Fibroblast of skin of back (primary cell): ENCODE measurements at places on chromosomes 7 and 10.

GRCh38 chr10:97889461-97890265 lies 40.0 kb downstream of the GOLGA7B start:
- peak; percentile 91 for DNase-seq

DNA sequence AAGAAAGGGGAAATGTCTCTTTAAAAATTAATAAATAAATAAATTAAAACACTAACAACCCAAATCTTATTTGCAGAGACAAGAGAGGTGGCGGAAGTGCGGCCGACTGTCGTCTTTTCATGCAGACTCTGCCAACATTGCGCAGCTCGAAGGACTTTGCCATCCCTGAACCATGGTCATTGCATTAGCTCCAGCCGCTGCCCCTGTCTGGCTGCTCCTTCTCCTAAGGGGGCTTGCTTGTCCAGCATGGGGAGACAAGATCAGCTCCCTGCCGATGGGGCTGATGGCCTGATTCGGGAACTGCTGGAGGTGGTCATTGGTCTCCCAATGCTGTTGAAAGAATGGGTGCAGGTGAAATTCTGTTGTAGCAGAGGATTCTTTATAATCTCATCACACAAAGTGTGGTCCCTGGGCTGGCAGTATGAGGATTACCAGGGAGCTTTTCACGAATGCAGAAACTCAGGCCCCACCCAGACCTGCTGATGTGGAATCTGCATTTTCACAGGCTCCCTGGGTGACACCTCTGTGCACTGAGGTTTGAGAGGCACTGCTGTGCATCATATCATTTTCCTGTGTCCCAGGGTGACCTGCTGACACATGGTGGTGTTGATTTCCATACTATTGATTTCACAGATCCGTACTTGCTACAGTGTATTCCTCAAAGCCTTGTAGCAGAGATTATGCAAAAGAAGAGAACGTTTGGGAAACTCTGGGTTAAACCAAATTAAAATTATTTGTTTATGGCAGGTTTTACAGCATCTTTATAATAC lies 172.4 kb upstream of the ZMIZ1 start:
- no peak for DNase-seq

- DNase-seq = no peak
These were observed 172.9 kb upstream of the SEMA3E start for GRCh38 chr7:83821866-83822265.

DNA sequence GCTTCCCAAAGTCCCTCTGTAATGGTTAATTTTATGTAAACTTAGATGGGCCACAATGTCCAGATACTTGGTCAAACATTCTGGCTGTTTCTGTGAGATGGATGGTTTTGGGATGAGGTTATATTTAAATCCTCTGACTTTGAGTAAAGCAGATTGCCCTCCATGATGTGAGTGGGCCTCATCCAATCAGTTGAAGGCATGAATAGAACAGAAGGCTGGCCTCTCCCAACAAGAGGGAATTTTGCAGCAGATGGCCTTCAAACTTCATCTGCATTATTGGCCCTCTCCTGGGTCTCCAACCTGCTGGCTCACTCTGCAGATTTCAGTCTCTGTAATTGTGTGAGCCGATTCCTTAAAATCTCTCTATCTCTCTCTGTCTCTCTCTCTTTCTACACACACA lies 362.3 kb downstream of the GRID1 start:
- DNase-seq = no peak

GRCh38 chr10:37760817-37761216 lies 96.6 kb downstream of the ZNF248 start:
- DNase-seq = no peak

DNA sequence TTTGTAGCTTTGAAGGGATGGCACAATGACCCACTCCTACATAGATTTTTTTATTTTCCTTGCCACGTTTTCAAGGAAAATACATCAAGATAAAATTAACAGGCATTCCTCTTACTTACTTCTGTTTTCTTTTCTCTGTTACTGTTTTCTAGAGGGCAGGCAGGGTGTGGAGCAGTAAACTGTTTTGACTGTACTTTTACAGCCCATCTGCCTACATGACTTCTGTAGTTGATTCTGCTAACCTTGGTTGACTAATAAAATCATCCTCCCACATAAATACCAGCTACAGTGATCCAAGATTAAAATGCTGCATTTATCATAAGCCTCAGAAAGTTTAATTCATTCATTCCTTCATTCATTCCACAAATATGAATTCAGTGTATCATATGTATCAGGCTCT lies 158.5 kb downstream of the TRIL start:
- no peak for DNase-seq

- no peak for DNase-seq
These were observed 50.3 kb downstream of the HIP1 start for GRCh38 chr7:75688200-75689136.

DNA sequence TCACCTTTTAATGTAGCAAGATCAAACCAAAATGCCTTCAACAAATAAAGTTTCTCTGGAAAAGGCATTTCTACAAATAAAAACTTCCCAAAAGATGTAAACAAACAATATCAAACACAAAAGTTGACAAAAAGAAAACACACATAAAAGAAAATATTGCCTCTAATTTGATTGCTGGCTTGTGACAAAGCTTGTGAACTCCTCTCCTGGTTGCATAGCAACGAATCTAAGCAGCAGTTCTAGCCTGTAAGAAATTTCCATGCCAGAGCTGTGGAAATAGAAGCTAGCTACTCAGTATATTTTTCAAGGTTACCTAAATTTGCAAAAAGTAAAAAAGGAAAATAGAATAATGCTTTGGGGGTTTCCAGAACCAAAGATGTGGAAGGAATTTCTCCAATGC lies 173.9 kb upstream of the CDK1 start:
- DNase-seq = no peak

GRCh38 chr10:43963793-43964425 lies 315.2 kb upstream of the ZNF32 start:
- no peak for DNase-seq

DNA sequence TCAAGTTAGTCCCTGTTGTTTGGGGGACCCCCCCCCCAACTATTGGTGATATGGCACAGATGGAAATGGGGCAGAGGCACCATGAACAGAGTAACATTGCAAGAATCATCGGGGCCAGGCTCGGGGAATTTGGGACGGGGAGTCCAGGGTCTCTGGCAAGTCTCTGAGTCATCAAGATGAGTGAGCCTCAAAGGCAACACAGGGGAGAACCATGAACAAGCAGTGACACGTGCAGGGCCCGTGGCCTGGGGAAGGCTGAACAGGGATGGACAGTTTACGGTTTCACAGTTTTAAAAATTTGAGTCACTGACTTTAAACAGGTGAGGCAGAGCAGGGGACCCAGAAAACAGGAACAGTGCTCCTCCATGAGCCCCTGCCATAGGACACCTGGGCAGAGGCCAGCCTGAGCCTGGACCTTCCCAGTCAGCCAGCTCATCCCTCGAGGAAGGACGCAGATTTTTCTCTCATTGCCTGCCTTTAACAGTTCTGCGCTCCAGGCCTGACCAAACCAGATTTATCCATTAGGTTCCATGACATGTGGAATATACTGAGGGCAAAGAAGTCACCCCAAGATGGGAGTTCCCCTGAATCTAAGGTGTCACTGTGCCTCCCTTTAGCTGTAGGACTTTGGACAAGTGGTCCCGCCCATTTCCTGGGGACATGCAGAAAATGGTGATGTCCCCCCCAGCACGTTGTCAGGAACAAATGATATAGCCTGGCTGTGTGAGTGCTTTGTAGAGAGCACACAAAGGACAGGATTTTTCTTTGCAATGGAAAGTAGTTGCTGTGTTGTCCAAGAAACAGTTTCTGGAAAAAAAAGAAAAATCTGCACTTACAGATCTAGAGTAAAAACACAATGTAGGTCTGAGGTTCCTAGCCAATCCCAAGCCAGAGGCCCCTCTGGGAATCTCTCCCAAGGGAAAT lies 23.8 kb downstream of the CHST15 start:
- DNase-seq = peak; percentile 7

DNA sequence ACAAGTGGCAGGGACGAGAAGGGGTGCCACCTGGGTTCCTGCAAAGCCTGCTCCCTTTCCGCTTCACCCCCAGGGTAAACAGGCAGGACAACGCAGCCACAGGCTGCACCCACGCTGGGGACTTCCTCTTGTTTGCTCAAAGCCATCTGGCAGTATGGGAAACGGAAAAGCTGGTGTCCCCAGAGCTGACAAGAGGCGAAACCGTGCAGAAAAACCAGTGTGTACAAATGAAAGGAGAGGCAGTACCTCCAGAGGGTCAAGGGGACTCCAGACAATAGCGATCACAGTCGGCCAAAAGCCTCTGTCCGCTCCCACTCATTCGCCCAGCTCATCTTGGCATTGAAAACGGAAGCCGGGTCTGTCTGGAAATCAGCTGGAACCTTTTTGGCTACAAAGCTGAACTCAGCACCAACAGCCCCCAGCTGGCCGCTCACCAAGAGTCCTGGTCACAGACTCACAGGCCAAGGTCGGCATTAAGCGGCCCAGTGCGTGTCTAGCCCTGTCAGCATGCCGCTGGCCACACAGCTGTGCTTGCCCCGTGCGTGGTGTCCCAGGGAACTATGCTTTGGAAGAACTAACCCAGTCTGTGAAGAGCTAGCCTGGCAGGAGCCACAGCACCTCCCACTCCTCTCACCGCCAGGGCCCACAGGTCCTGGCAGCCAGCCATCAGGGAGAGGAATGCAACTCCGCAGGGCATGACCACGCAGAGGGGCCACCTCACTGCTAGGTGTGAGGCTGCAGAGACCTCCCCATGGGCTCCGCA lies 10.4 kb downstream of the TNS3 start:
- DNase-seq = peak; percentile 70

DNA sequence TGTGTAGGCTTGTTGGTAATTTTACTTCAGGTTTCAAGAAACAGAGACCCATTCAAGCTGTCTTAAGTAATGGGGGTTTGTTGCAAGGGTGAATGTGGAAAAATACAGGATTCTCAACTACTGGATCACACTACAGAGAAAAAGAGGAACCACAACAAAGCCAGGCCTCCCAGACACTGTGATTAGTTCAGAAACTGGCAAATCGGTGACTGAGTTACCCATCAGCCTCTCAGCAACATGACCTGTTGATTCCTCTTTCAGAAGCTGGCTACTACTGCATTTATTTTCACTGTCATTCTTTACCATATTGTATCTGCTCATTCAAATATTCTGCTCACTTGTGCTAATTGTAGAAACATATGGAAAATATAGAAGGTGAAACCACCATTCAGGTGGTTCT lies 16.0 kb downstream of the CCDC71L start:
- DNase-seq = no peak

DNA sequence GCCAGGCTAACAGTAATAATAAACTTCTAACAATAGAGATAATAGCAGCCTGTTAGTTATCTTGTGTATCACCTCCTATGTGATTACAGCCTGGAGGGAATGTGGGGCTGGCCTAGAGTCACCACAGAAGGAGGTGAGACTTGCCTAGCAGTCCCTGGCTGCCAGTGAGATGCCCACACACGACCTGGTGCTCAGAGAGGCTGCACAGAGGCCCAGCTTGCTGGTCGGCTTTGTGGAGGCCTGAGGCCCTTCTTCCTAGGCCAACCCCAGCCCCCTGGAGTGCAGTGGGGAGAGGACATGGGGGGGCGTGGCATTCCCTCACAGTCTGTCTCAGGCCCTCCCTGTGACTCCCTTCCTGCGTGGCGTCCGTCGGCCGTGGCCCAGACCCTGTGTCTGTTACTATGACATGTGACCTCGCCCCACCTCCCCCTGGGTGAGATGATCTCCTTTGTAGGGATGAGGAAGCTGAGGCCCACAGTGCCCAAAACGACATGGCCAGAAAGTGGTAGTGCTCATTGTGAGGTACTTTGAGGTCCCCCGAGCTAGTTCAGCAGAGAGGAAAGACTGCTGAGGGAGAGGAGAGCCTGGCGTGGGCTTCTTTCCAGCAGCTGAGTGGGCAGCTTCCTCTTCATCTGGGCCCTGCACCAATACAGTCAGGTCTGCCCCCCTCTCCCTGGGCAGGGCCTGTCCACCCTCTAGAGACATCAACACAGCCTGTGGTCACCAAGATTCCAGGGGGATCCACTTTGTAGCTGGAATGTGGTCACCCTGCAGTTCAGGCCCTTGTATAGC lies 29.7 kb downstream of the UNC5B start:
- DNase-seq = no peak

DNA sequence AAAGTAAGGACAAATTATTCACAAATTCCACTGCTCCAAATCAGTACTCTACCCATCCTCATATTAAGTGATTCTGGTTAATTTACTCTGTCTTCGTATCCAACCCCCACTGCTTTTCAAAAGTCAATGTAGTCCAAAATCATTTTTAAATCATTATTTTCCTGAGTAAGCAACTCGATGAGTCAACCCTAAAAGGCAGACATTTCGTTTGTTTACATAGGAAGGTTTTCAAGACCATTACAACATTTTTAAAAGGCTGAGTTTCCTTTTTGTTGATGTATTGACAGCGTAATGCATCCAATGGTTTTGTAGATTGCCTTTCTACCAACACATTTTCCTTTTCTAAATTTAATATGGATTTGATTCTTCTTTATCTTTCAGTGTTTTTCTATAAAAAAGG lies 523.0 kb upstream of the ANKRD30A start:
- peak; percentile 28 for DNase-seq

- DNase-seq = no peak
These were observed 57.7 kb downstream of the PYROXD2 start for GRCh38 chr10:98357194-98357822.

GRCh38 chr7:24652251-24652939 lies 79.1 kb downstream of the PALS2 start:
- no peak for DNase-seq

DNA sequence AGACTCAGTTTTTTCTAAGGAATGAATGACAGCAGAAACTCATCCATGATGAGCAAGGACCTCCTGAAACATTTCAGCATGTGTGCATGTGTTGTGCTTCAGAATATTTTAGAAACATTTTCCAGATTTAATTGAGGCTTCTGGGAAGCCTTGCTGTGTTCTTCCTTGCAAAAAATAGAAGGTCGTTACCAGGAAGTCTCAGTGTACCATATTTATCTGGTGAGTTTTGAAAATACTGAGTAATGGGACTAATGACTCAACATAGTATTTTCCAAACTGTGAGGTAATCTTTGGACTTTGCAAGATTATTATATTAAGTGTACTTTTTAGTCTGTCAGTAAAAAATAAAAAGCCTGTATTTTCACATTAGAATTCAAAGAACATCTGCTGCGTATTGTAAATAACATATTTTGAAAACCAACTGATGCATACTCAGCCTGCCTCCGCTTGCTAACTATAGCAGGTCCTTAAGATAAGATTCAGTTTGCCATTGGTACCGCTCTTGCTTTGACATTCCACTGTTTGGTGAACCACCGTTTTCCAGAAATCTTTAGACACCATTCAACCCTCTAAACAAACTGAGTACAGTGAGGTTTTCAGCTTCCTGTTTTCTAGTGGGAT lies 739.6 kb upstream of the GALNT17 start:
- DNase-seq = peak; percentile 64

DNA sequence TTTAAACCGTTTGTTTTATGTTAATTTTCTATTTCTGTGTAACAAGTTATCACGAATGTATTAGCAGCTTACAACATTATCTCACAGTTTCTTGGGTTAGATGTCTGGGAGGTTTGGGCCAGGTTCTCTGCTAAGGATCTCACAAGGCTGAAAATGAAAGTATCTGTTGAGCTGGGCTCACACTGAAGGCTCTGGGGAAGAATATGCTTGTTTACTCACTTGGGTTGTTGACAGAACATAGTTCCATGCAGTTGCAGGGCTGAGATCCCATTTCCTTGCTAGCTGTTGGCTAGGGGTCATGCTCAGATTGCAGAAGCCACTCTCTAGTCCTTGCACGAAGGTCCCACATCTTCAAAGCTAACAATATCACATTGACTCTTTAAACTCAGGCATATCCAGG lies 266.6 kb upstream of the GNAI1 start:
- no peak for DNase-seq

- DNase-seq = no peak
These were observed 969.9 kb downstream of the KCNMA1 start for GRCh38 chr10:76667408-76668370.

GRCh38 chr10:11713186-11713743 lies 28.9 kb upstream of the ECHDC3 start:
- peak; percentile 20 for DNase-seq
